Hindlimb muscle (tissue), 1 donor: ENCODE measurements at places on chromosomes 6 and 20.

- no peak for DNase-seq
Observed at GRCh38 chr6:90179190-90180169, 117.2 kb downstream of the BACH2 start.

- no peak for DNase-seq
Observed at GRCh38 chr6:90978046-90978445, 391.2 kb upstream of the MAP3K7 start.

DNA sequence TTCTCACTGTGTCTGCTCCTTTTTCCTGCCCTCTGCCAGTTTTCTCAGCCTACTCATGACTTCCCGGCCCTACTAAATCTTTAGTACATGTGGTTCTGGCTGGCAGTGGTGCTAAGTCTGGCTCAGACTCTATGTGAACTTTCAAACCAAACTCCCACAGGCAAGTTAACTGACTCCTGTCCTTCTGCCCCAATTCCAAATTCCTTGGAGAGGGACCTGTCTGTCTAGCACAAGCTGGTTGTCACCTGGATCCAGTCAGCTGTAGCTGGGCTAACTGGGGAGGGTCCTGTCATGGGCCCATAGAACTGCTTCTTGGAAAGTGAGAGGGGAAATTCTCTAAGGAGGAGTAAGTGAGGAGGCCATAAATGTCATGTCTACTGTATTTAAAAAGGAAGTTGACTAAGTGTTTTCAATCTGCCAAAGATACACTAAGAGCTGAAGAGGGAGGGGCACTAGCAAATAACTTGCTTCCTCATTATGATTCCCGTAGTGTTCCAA lies 240.1 kb downstream of the KCNQ5 start:
- no peak for DNase-seq

- no peak for DNase-seq
Observed at GRCh38 chr20:62129731-62130531, 7.7 kb downstream of the LSM14B start.

DNA sequence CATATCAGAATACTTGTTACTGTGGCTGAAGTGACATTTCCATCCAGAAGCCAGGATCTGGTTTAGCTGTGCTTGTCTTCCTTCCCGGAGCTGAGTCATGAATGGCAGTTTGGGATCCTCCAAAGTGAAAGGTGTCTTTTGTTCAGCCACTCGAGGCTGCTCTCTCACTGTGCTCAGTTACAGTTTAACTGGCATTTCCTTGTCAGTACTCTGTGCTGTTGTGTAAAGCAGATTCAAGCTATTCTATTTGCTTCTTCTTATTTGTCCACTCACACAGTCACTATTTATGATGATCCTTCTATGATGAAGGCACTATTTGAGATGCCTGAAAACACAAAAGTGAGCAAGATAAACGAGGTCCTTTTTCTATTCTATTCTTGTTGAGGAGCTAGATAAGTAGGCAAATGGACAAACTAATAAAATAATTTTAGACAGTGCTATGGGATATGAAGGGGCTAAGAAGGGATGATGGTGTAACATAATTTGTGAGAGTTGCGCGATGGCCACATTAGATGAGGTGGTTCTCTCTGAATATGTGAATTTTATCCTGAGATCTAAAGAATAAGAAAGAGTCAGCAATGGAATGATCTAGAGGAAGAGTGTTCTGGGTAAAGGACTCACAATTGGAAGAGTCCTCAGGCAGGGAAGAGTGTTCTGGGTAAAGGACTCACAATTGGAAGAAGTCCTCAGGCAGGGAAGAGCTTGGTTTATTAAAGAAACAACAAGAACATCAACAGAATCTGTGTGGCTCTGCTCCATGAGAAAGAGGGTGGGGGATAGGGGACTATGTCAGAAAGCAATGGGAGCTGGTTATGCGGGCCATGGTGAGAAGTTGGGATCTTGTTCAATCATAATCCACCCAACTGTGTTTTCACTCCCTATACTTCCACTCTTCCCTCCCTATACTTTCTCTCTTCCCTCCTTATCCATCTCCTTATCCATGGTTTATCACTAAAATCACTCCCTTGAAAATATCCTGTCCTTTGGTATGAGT lies 40.1 kb downstream of the CYP24A1 start:
- DNase-seq = no peak

DNA sequence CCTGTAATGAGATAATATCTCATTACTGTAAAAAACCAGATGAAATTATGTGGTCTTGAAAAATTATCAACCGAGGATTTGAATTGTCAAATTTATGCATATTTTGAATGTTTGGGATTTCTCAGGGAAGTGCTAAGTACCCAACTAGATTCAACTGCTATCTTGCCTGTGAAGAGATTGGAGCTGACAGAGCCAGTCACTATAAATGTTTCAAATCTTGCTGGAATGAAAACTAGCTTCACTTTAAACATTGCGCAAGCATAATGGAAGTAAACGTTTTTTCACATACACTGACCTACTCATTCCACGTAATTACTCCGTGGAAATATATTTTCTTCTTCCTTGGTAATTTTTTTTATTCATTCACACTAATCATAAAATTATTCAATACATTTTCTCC lies 46.7 kb downstream of the TMEM170B start:
- DNase-seq = no peak

GRCh38 chr20:5133998-5134397 lies 7.2 kb downstream of the CDS2 start:
- DNase-seq = no peak

- DNase-seq = no peak
Observed at GRCh38 chr20:6104493-6105188, 18.2 kb downstream of the FERMT1 start.

GRCh38 chr6:7615611-7616383 lies 25.8 kb downstream of the SNRNP48 start:
- DNase-seq = peak; percentile 59

GRCh38 chr20:2237059-2237458 lies 58.7 kb upstream of the TGM3 start:
- DNase-seq = no peak

DNA sequence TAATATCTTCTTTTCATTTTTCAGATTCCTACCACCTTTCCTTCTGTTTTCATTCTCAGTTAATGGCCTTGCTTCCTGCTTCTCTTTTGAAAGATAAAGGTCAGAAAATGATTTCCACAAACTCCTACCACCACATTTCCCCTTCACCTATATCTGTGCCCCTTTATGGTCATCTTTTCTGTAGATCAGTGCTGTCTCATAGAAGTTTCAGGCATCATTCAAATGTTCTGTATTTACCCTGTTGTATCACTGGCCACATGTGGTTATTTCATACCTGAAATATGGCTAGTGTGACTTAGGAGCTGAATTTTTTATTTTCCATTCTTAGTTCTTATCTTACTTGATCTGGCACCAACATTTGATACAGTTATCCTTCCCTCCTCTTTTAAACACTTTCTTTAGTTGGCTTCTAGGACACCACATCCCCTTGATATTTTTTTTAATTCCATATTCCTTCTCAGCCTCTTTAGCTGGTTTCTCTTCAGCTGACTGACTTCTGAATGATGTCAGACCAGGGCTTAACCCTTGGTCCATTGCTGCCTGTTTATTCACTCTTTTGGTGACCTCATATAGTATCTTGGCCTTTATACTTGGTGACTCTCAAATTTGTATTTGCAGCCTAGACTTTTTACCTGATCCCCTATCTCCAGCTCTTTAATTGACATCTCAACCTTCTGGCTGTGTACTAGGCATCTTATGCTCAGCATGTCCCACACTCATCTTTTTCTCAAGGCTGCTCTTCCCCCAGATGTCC lies 81.0 kb downstream of the ATRN start:
- DNase-seq = no peak

DNA sequence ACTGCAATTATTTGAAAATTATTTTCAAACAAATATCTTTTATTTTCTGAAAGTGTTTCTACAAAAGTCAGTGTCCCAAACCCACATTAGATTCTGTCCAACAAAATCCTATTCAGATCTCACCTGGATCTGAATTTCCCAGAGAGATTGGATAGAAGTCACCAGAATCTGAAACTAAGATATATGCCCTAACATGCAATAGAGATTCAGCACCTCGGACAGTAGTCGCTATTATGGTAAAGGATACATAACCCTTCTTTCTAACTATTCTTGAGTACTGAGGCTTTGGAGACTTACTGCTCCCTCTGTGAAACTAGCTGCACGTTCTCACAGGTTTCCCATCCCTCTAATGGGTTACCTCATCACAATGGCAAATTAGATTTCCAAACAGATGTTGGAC lies 151.4 kb downstream of the ID4 start:
- peak; percentile 4 for DNase-seq

- DNase-seq = no peak
Observed at GRCh38 chr6:148471624-148472159, 129.1 kb downstream of the SASH1 start.

DNA sequence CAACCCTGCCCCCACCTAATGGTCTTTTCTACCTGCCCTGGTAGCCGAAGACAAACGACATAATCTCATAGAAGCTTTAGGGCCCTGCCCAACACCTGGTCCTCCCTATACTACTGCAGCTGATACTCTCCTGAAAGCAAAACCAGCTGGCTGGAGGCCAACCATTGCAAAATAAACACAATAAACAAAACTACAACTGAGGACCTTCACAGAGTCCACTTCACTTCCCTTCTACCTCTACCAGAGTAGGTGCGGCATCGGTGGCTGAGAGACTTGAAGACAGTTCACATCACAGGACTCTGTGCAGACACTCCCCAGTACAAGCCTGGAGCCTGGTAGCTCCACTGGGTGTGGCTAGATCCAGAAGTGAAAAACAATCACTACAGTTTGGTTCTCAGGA lies 476.2 kb downstream of the MMUT start:
- DNase-seq = no peak

GRCh38 chr6:143087856-143088255 lies 27.2 kb downstream of the AIG1 start:
- DNase-seq = no peak

DNA sequence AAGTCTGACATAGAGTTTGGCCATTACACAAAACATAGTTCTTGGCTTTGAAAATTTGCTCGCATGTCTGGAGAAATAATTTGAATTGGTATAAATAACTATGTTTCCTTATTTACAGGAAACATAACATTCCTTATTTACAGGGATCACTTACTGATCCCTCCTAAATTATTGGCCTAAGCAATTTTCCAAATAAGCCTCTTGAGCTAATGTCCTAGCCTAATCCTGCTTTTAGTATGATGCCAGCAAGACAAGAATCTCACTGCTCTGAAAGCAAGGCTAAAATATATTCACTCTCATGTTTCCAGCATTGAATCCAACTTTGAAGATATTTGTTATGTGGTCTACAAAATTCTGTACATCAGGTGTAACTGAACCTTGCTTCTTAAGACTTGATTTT lies 4.1 kb upstream of the TBC1D32 start:
- DNase-seq = peak; percentile 35

DNA sequence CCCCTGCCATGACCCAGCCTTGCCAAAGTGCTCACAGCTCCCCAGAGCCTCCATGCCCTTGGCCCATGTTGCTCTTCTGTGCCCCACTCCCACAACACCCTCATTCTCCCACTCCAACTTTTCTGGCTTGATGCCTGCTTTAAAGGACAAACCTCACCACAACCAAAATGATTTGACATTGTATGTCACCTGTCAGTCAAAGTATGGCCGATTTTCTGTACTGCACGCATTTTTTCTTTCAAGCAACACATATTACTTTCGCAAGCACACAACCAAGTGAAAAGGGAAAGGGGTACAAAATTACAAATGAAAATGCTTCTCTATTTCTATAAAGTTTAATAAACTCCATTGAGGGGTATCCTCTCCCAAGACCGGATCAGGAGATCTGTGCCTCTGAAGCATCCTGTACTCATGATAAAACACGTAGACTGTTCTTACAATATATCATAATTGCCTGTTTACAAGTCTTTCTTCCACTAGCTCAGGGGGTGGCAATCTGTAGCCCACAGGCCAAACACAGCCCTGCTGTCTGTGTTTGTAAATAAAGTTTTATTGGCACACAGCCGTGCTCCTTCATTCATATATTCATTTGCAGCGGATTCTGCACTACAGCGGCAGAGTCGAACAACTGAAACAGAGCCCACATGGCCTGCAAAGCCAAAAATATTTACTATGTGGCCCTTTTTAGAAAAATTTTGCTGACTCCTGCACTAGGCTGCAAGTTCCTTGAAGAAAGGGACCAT lies 32.5 kb downstream of the SLC22A23 start:
- no peak for DNase-seq

GRCh38 chr20:31606804-31607639 lies 1.9 kb downstream of the ID1 start:
- DNase-seq = peak; percentile 57

DNA sequence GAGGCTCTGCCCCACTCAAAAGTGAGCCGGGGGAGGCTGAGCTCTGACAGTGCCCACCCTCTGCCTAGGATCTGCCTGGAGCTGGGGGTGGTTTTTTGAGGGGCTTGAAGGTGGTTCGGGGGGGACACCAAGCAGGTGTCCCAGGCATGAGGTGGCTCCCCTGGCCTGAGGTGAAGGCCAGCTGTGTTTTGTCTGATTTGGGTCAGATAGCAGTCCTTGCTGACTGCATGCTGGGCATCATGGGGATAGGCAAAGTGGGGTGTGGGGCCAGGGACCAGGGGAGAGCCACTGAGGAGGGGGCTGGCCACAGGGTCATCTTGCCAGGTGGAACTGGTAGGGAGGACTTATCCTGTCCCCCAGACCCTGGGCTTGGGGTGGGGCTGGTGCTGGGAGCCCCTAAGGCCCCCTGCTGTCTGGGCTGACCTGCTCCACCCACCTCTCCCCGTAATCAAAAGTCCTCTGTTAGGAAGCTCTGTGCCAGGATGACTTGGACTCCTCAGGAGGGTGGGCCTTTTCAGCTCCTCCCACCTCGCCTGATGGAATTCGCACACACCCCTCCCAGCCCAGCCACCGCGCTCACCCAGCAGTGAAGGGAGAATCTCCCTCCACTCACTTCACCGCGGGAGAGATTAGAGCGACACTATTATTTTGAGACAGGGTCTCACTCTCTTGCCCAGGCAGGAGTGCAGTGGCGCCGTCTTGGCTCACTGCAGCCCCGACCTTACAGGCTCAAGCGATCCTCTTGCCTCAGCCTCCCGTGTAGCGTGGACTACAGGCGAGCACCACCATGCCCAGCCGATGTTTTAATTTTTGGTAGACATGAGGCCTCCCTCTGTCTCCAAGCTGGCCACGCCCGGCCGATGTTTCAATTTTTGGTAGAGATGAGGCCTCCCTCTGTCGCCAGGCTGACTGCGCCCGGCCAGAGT lies 1.5 kb upstream of the COL9A3 start:
- DNase-seq = no peak

DNA sequence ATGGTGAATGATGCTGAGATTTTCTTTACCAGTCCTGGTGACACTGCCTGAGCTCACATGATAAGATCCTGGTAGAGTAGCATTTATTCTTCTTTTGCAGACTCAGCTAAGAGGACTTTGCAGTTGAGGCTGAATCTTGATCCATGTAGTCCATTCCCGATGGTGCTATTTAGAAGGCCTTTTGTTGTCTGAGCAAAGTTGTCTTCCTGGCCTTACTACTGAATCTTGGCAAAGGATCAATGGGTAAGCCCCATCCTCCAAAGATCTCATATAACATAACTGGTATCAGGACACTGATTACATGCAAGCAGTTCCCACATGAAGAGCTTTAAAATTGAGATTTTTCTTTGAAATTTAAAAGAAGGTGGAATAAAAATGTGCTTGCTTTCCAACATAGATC lies 291.6 kb downstream of the SOX4 start:
- DNase-seq = no peak

- DNase-seq = no peak
Observed at GRCh38 chr6:142975365-142975764, 30.4 kb upstream of the HIVEP2 start.
